NCI-H226 (cell line): ENCODE measurements at places on chromosomes 2 and 18.

DNA sequence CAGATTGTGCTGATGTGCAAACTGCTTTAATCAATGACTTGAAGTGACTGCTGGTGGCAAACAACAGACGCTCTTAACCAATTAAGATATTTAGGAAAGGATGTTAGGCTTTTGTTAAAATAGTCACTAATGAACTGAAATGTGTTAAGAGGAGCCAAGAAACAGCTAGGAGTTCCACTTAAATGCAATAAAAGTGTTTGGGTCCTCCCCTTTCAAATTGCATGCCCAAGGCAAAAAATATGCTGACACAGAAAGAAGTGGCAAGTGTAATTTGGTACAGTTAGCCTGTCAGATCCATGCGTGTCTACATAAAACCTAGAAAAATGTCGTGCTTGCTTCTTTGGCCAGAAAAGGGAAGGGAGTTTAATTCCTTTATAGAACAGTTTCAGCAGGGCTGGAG, 61.9 kb downstream of the XRCC5 start:
- no peak for DNase-seq

- DNase-seq = peak; percentile 54
These were observed 101.5 kb downstream of the VWA3B start for GRCh38 chr2:98188351-98189046.

DNA sequence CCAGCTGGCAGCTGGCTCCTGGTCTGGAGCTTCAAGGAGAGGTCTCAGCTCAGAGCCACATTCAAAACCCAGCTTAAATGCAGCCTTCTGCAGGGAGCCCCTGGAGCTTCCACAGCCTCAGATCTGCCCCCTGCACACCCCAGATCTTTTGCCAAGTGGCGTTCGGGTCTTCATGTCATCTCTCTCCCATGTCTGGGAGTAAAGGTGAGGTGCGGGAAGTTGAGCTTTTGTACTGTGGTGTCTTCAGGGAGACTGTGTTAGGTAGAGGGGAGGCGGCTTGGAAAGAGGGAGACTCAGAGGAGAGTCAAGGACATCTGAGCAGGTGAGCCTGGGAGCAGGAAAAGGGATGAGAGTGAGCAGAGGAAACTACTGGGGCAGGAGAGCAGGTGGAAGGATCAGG, 25.4 kb downstream of the MPHOSPH10 start:
- no peak for DNase-seq

DNA sequence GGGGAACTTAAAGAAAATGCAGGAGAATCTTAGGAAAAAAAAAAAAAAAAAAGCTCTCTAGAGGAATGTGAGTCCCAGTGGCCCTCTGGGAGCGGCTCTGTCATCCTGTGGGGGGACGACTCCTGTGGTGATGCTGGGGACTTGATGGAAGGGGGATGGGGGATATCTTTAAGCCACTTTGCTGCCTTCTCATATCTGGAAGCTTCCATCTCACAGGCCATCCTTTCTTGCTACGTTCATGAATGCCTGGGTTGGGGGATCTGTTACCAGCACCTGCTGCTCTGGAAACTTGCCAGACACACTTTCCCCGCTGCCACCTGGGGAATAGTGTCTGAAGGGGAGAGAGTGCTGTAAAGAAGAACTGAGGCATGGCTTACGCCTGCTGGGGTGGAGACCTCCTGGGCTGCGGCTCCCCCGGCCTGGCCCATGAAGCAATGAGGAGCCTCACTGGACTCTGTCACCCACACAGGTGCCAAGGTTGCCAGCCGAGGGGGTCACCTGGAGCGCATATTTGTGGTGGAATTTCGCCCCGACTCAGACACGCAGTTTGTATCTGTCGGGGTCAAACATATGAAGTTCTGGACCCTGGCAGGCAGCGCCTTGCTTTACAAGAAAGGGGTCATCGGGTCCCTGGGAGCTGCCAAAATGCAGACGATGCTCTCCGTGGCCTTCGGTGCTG, 92.8 kb downstream of the RTN4 start:
- no peak for DNase-seq

DNA sequence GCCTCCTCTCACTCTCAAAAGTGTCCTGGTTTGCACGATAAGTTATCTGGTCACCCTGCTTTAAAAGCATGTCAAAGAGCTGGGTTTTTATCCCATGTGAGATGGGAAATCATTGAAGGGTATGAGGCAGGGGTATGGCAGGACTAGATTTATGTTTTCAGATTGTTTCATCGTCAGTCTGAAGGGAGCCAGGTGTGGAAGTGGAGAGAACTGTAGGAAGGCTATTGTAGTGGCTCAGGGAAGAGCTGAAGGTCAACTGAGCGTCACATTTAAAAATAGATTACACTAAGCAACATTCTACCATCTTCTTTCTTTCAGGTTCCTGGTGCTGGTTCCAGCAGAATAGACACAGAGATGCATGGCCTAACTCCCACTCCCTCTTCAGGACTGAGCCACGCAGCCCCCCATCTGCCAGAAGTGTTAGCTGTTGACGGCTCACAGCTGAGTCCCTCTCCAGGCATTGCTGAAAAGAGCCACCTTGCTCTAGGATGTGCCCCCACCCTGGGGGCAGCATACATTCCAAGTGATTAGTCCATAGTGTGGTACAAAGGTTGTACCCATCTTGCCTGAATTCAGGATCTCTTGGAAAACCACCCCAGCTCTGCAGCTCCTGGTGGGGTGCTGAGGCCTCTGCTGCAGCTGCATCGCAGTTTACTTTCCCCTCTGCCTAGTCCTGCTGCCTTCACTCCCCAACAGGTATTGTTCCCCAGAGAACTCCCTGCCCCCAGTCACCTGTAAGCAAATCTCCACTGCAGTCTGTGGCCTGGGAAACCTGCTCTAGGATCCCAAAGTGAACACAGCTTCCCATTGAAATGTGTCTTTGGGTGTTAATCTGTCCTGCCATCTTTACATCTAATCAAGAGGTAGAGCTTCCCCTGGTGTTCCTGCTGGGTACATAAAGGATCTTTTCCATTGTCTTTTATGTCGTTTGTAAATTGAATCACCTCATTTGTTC, 79.5 kb upstream of the KLF7 start:
- no peak for DNase-seq
